Astrocyte (in vitro differentiated cells and primary cell): ENCODE measurements at places on chromosomes 6 and 20. TPM values are rescaled to one million over a fixed set of nuclear protein-coding genes. Genes with fewer than 3 reads are reported as not detected.

RBBP8NL gene
- 0.14 TPM in 1 of 2 replicates, not detected in the other for total RNA-seq

SMPDL3A gene
- total RNA-seq: 6.9 and 7.3 TPM in 2 replicates

DNA sequence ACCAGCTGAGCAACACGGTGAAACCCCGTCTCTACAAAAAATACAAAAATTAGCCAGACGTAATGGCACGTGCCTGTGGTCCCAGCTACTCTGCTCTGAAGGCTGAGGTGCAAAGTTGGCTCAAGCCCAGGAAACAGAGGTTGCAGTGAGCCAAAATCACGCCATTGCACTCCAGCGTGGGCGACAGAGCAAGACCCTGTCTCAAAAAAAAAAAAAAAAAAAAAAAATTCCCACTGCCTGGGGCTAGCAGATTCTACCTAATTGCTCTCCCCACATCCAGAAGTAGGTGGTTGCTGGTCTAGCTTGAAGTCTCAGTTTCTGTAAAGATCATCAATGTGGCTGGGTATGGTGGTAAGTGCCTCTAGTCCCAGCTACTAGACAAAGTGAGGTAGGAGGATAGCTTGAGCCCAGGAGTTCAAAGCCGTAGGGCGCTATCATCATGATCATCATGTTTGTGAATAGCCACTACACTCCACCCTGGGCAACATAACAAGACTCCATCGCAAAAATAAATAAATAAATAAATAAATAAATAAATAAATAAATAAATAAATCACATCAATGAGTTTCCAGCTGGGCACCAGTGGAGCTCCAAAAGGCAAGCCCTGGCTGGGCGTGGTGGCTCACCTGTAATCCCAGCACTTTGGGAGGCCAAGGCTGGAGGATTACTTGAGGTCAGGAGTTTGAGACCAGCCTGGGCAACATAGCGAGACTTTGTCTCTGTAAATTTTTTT is 6.3 kb upstream of the AP5S1 start:
- H3K4me3 ChIP-seq: no peak overlapping the region
- no peak for DNase-seq
- no peak overlapping the region for H3K27ac ChIP-seq
- no peaks in the 10 kb centered on the region for H3K27me3 ChIP-seq

GRCh38 chr20:43375591-43375990 is 82.1 kb upstream of the SRSF6 start:
- peaks cover 4% of the 10 kb centered on the region for H3K4me1 ChIP-seq
- H3K4me3 ChIP-seq: no peak overlapping the region
- DNase-seq: peak; percentile 20
- H3K36me3 ChIP-seq: no peaks in the 10 kb centered on the region
- H3K27ac ChIP-seq: no peak overlapping the region

- H3K27me3 ChIP-seq: no peaks in the 10 kb centered on the region
- no peak overlapping the region for H3K4me3 ChIP-seq
- H3K27ac ChIP-seq: no peak overlapping the region
- DNase-seq: no peak
- no peaks in the 10 kb centered on the region for H3K36me3 ChIP-seq
Observed at GRCh38 chr20:5148581-5148980, 21.8 kb downstream of the CDS2 start.
